ENCODE measurements at places on chromosomes 7 and 10.

GRCh38 chr7:21092766-21093702 is 306.3 kb upstream of the SP8 start:
- no peak for DNase-seq

GRCh38 chr7:36208997-36209813 is 56.2 kb downstream of the EEPD1 start:
- no peak for DNase-seq

- DNase-seq, result no peak
Observed at GRCh38 chr7:94472608-94473007, 37.0 kb upstream of the CASD1 start.

GRCh38 chr7:139909379-139910050 is 80.5 kb downstream of the TBXAS1 start:
- DNase-seq, result no peak

- DNase-seq, result no peak
Observed at GRCh38 chr7:8120390-8121058, 141.4 kb downstream of the ICA1 start.

GRCh38 chr7:132437730-132438129 is 138.5 kb downstream of the PLXNA4 start:
- DNase-seq, result no peak

GRCh38 chr7:127158659-127159058 is 94.1 kb downstream of the GRM8 start:
- no peak for DNase-seq

DNA sequence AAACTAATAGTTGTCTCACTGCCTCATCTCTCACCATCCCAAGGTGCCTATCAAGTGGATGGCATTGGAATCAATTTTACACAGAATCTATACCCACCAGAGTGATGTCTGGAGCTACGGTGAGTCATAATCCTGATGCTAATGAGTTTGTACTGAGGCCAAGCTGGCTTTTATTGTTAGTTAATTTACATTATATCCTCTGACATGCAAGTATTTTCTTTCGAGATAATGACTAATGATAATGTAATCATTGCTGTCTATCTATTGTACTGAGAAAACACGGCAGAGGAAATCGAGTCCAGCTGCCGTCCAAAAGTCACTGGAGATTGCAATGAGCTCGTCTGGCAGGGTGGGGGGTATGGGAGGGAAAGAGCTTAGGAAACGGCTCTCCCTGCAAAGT is 172.4 kb upstream of the LANCL2 start:
- DNase-seq, result no peak

DNA sequence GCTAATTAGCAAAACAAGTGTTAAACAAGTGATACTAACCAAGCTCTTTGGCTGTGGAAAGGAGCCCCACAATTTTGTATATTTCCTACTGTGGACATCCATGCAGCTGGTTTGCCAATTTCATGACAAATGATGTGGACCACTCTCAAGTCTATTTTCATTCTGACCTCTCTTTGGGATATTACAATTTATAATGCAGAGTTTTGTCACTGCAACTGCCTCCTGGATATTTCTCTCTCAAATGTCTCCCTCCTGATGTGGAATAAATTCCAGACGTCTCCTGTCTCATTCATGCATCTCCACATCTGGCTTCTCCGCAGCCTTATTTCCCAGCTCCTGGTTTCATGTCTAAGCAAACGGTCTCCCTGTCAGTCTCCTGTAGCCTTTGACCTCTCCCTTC is 80.6 kb upstream of the RHEB start:
- no peak for DNase-seq

- DNase-seq, result no peak
Observed at GRCh38 chr7:155524018-155524556, 22.3 kb downstream of the CNPY1 start.

GRCh38 chr7:120951826-120952225 is 1.2 kb downstream of the ING3 start:
- DNase-seq, result no peak

DNA sequence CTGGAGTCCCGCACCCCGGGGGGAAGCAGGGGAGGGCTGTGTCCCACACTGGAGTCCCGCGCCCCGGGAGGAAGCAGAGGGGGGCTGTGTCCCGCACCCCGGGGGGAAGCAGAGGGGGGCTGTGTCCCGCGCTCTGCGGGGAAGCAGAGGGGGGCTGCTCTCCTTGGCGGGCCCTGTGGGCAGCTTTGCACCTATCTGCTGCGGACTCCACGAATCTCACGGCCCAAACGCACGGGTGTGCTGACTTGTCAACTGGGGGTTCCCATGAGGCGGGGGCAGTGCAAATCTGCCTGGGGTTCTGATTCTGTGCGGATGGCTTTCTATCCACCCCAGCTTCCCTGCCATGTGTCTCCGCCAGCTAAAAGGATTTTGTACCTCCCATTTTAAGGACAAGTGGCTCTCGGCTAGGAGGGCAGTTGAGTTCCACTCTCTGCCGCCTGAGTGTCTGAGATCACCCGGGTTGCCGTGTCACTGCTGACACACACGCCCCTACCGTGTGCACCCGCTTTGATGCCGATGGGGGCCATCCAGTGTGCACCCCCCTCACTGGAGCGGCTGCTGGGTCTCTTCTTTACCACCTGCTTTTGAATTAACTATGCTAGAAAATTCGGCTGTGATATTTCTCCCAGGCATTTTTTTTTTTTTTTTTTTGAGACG is 20.5 kb downstream of the GPER1 start:
- no peak for DNase-seq

GRCh38 chr7:134857958-134858357 is 78.5 kb downstream of the CALD1 start:
- no peak for DNase-seq

DNA sequence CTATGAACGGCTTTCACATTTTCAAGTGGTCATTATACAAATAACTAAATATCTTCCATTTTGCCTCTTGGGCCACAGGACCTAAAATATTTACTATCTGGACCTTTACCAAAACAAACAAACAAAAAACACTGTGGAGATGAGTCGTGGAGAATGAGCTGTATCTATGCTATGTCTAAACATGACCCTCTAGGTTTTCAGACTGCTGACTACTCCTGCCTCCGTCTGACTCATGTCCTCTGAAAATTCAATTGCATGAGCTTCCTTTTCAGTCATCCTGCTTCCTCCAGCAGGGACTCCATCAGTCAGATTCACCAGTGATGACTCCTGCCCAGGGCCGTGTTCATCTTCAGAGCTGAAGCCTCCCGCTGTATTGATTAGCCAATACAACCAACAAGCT is 96.8 kb downstream of the COL28A1 start:
- no peak for DNase-seq

- DNase-seq, result no peak
Observed at GRCh38 chr10:122273966-122274545, 3.0 kb downstream of the BTBD16 start.

GRCh38 chr7:108109221-108109908 is 20.8 kb downstream of the LAMB4 start:
- DNase-seq, result no peak

DNA sequence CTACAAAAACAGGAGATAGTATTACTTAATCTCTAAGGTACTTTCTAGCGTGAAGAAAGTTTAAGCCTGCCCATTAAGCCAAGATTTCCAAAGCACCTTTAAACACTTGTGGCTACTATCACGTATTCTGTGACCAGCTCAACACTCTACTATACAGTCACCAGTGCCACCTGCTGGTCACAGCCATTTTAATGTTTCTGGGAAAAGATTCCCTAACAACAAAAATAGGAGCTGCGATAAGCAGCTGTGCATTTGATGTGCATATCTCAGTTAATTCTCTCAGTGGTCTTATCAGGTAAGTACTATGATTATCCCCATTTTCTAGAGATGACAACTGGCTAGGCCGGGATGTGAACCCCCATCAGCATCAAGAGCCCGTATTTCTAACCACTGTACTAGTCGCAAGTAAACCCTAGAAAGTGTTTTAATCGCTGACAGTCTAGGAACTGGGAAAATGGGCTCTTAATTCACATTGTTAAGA is 860 bp downstream of the SEC31B start:
- no peak for DNase-seq

- no peak for DNase-seq
Observed at GRCh38 chr7:46411236-46411635, 490.2 kb upstream of the IGFBP3 start.

DNA sequence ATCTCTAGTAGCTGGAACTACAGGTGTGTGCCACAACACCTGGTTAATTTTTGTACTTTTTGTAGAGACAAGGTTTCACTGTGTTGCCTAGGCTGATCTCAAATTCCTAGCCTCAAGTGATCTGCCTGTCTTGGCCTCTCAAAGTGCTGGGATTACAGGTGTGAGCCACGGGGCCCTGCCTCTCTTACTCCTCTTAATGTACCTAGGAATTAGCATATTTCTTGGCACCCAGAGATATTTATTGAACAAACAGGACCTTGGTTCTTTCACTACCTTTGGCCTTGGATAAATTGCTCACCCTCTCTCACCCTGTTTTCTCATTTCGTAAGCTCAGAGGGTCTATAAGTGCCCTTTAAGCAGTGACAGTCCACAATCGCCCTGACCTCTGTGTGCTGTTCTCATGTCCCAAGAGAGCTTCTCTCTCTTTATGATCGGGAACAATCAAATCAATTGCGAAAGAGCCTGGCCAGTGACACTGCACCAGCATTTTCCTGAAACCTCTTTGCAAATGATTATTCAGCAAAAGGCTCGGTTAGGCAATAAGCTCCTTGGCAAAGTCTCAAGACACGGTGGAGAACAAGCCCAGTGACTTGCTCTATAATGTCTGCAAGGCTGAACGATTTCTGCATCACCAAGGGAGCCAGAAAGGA is 117.7 kb downstream of the APBB1IP start:
- DNase-seq, result no peak

DNA sequence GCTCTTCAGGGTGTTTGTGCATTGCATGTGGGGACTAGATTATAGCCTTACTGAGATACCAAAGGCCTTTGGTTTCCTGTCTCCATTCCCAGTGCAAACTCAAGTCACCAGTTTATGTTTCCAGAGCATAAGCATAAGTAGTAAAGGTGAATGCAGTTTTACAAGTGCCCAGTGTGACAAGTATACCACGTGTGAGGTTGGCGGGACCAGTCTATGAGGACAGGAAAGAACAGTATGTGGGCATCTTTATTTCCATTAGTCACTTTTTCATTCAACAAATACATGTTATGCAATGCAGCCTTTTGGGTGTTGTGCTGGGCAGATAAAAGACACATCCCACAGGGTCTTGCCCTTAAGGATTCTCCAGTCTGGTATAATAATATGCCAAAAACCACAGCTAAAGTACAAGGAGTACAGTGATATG is 146.5 kb downstream of the ARID5B start:
- no peak for DNase-seq

DNA sequence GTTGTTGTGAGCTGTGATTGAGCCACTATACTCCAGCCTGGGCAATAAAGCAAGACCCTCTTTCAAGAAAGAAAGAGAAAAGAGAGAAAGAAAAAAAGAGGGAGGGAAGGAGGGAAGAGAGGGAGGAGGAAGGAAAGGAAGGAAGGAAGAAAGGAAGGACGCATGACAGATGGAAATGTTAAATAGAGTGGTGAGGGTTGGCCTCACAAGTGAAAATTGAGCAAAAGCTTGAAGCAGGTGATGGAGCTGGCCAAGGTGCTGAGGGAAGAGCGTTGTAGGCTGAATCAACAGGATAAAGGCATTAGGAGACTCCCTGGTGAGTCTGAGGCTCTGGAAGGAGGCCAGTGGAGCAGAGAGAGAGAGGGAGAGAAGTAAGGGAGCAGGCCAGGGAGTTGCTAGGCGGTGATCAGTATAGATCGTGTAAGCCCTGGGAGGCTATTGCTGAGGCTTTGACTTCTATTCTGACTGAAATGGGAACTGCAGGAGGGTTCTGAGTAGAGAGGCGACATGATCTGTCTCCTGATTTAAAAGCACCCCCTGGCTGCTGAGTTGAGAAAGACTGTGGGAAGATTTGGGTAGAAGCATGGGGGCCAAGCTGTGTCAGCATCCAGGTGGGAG is 26.5 kb upstream of the TMEM248 start:
- DNase-seq, result no peak

DNA sequence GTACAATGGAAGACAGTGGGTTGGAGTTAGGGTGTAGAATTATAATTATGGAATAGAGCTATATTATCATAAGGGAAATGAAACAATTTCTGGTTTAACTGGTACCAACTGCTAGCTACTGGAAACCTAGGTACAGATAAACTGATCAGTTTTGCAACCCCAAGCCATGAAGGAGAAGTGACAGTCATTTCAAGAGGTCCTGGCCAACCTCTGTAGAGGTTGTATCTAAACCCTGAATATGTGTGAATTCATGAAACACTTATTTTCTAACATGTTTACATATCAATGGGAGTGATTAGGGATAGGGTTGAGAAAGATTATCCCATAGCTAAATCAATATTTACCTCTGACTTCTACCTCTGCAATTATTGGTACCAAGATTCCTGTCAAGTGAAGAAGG is 29.9 kb upstream of the CC2D2B start:
- no peak for DNase-seq

GRCh38 chr10:86216886-86217285 is 149.7 kb downstream of the GRID1 start:
- no peak for DNase-seq

GRCh38 chr7:6730343-6730633 is 23.5 kb upstream of the ZNF12 start:
- no peak for DNase-seq

GRCh38 chr7:140745266-140746058 is 49.0 kb downstream of the NDUFB2 start:
- no peak for DNase-seq

DNA sequence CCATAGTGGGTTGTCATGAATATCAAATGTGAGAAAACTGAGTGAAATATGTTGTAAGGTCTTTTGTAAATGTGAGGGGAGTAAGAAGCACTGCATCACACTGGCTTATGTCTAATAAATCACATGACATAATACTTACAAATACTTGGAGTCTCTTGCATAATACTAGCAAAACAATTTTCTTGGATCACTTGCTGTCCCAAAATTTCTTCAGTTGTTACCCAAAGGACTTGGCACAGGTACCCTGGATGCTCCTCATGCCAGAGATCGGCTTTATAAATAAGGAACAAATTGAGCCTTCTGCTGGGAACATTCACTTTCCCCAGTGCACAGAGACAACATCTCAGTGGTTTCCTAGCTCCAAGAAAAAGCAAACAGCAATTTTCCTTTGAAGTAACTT is 5.0 kb upstream of the LRIT2 start:
- no peak for DNase-seq

GRCh38 chr7:96449094-96449493 is 127.2 kb upstream of the SLC25A13 start:
- DNase-seq, result no peak

DNA sequence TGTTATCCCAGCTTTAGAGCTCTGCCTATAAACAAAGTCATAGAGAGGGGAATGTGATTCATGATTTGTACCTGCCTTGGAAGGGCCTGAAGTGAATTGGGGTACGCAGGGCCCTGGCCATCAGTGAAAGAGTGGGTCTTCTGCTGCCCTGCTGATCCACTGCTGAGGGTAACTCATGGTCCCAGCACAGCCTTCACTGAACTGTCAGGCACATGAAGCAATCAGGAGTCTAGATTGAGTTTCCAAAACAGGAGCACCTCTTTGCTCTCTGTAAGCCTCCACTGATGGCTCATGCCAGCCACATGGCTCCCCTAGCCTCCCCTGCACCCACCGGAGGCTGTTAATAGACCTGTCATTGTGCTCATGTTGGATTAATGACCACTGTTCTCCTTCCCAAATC is 217.6 kb downstream of the KCNMA1 start:
- DNase-seq, result no peak

- DNase-seq, result no peak
Observed at GRCh38 chr10:73881221-73881919, 7.0 kb upstream of the CAMK2G start.

Data from GM12878 (cell line).